ENCODE measurements at places on chromosomes 1 and 21. TPM values are rescaled to one million over a fixed set of nuclear protein-coding genes. Genes with fewer than 3 reads are reported as not detected.

GRCh38 chr1:8987881-8988617, 38.2 kb downstream of the SLC2A7 start:
- peak; percentile 55 for DNase-seq

DNA sequence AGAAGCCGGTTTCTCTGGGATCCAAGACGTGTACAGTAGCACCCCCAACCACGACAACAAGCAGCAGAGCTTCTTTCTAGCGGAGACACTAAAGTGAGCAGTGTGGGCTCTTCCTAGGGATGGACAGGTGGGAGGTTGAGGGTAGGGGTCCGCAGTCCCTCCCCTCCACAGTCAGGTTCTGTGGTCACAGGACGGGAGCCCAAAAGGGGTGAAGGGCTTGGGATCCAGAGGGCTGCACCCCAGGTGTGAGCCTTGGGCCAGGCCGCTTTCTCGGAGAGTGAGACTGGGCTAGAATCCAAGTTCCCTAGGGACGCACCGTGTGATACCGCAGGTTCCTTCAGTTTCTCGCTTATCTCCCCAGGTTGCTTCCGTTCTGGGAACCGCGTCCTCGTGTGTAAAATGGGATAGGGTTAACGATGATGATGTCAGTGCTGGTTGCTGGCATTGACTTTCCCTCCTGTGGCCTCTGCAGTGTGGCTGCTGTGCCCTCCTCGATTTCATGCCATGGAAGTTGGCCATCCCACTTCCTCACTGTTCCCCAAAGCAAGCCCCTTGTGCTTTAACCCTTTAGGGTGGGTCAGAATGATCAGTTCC, 17.3 kb upstream of the SELENON start:
- DNase-seq, result no peak

- DNase-seq, result no peak
Observed at GRCh38 chr1:165235777-165236291, 120.7 kb downstream of the LMX1A start.

GRCh38 chr1:222880587-222880986, 65.7 kb downstream of the DISP1 start:
- DNase-seq, result no peak

GRCh38 chr1:197842646-197843045, 59.8 kb upstream of the C1orf53 start:
- DNase-seq, result no peak

- no peak for DNase-seq
Observed at GRCh38 chr21:34824314-34824713, 155.5 kb downstream of the CLIC6 start.

Gene LORICRIN
- total RNA-seq, result not detected

GRCh38 chr21:14850394-14850793, 214.4 kb downstream of the NRIP1 start:
- no peak for DNase-seq

Gene APOBEC4
- not detected for total RNA-seq

GRCh38 chr1:228105996-228106799, 2.9 kb downstream of the MRPL55 start:
- no peak for DNase-seq

DNA sequence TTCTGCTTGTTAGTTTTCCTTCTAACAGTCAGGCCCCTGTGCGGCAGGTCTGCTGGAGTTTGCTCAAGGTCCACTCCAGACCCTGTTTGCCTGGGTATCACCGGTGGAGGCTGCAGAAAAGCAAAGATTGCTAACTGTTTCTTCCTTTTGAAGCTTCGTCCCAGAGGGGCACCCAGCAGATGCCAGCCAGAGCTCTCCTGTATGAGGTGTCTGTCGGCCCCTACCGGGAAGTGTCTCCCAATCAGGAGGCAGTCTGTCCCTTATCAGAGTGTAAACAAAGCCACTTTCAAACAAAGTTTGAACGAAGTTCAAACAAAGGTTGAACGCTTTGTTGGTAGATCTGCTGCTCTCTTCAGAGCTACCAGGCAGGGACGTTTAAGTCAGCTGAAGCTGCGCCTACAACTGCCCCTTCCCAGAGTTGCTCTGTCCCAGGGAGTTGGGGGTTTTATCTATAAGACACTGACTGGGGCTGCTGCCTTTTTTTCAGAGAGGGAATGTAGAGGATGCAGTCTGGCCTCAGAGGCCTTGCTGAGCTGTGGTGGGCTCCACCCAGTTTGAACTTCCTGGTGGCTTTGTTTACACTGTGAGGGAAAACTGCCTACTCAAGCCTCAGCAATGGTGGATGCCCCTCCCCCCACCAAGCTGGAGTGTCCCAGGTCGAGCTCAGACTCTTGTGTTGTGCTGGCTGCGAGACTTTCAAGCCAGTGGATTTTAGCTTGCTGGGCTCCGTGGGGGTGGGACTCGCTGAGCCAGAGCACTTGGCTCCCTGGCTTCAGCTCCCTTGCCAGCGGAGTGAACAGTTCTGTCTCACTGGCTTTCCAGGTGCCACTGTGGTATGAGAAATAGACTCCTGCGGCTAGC, 401.8 kb downstream of the SRGAP2C start:
- peak; percentile 67 for DNase-seq

GRCh38 chr1:4210043-4210442, 310.0 kb upstream of the C1orf174 start:
- no peak for DNase-seq

GRCh38 chr21:41580758-41581554, 73.0 kb upstream of the TMPRSS2 start:
- DNase-seq, result peak; percentile 31

Gene BRDT
- total RNA-seq, result not detected

DNA sequence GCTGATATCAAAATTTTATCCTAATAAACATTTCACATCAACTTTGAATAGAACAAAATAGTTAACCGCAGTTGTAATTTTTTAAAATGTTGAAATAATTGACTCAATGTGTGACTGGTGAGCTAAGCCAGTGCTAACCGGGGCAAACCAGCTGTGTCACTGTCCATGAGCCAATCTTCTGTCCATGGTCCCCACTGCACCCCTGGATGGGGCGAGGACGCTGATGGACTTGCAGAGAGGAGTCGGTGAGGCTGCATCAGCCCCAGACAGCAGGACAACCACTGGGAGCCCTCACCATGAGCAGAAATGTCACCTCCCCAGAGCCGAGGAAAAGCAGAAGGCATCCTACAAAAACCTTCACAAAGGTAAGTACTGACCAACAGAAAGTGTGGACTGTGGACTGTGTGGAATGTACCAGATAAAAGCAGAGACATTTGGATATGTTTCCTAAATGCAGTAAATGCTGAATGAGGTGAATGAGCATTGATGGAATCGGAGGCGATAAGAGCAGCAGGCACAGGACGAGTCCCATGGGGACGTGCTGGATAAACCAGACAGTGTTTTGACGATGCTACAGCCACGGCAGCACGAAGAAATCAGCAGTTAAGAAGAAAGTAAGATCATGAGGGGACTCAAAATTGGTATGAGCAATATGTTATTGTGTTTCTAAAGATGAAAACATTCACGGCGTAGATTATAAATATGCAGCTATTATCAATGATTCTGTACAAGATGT, 115.0 kb upstream of the BACE2 start:
- DNase-seq, result no peak

DNA sequence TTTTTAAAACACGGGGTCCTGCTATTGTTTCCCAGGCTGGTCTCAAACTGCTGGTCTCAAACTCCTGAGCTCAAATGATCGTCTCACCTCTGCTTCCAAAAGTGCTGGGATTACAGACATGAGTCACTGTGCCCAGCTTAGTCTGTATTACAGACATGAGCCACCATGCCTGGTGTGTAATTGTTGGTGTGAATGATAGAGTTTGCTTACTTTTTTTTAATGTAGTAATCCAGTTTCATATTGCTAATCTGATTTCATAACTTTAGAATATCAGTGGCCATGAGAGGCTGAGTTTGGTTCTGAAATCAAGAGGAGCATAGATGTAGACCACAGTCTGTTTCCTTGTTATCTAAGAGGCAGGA, 3.4 kb downstream of the EPB41 start:
- DNase-seq, result no peak

GRCh38 chr1:214494706-214495105, 56.7 kb downstream of the PTPN14 start:
- peak; percentile 48 for DNase-seq

GRCh38 chr1:163240705-163241104, 38.0 kb upstream of the RGS5 start:
- no peak for DNase-seq

DNA sequence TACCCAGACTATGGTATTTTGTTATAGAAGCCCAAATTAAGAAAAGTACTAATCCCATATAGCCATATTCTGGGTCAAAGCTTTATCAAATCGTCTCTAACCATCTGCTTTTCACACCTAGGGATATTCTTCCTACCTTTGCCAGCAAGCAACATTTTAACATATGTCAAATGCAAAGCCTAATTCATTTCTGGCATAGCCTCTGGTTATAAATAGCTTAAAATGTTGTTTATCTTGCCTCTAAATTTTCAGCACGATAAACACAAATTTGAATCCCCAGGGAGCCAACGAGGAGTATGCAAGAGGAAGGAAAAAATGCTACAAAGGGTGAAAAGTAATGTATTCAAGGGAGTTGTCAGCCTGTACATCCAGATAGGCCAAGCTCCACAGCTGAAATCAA, 357.2 kb downstream of the KCNH1 start:
- no peak for DNase-seq

- no peak for DNase-seq
Observed at GRCh38 chr1:173039626-173040025, 11.1 kb downstream of the TNFSF18 start.

- no peak for DNase-seq
Observed at GRCh38 chr21:45002381-45003204, 62.8 kb downstream of the SLX9 start.

DNA sequence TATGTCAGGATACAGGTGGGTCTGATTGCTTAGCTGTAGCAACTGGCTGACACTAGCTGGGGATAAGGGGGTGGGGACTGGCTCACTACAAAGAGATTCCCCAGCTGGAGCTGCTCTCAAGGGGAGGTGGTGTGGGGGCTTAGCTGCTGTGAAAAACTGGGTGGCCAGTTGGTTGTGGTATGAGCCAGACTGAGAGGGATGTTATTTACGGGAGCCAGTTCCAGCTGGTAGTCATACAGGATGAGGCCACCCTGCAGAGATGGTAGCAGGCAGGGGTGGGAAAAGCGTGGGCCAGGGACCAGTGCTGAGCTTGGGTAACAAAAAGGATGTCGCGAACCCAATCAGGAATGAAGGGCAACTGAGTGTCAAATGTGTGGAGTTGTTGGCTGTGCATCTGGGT, 204.0 kb upstream of the C21orf91 start:
- no peak for DNase-seq

GRCh38 chr1:115179397-115180079, 90.2 kb upstream of the TSPAN2 start:
- DNase-seq, result no peak

Gene TRIM63
- 0.10 TPM for total RNA-seq

Gene LYSMD1
- total RNA-seq, result 0.43 TPM

Gene HNRNPCL2
- not detected for total RNA-seq

DNA sequence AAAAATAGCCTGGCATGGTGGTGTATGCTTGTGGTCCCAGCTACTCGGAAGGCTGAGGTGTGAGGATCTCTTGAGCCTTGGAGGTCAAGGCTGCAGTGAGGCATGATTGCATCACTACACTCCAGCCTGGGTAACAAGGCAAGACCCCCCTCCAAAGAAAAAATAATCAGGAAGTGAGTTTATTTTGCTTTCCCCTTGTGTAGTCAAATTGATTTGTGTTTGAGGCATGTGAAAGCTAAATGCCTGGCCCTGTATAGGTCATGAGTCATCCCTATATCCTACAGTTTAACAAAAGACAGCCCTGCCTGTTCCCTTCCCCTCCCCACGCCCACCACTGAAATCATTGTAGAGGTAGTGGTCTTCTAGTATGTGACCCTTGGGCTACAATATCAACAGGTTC, 241.4 kb upstream of the JUN start:
- DNase-seq, result no peak

Gene GUCA2A
- total RNA-seq, result 1.7 TPM

Gene OR6N1
- not detected for total RNA-seq

GRCh38 chr21:44856131-44856530, 17.4 kb downstream of the PTTG1IP start:
- DNase-seq, result no peak

- DNase-seq, result no peak
Observed at GRCh38 chr1:209557221-209557620, 26.3 kb upstream of the CAMK1G start.

- DNase-seq, result peak; percentile 78
Observed at GRCh38 chr1:20640183-20640597, 6.9 kb downstream of the PINK1 start.

Gene AKNAD1
- 0.64 TPM for total RNA-seq

GRCh38 chr1:156372876-156373275, 3.9 kb downstream of the RHBG start:
- no peak for DNase-seq

Gene SLC19A1
- 67.4 TPM for total RNA-seq

Gene VANGL2
- 1.5 TPM for total RNA-seq

DNA sequence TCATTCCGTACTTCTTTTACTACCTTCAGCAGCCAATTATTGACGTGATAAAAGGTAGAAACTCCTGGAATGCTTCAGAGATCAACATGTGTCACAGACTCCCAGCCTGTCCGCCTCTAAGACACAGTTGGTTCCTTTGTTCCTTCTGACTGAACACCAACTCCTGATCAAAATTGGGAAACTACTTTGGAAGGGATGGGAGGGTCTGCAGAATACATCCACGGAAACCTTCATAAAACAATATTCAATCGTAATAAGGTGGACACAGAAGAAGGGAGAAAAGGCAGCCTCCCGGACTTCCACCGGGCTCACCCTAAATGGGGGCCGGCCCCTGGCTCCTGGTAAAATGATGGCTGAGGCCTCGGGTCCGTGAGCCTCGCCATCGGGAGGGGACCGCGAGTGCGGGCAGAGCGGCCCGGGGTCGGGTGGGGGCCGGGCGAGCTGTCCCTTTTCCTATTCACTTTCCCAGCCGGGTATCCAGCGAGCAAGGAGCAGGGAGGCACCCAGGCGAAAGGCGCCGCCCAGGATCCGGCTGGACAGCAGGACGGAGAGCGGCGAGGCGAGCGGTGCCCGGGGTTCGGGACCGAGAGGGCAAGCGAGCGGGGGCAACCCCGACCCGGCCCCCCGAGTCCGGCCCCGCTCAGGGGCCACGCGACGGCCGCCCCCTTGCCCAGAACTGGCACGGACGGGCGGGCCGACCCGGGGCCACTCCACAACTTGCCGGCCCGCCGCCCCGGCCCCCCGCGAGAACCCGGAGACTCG, 805 bp downstream of the NRIP1 start:
- peak; percentile 23 for DNase-seq

Gene CRABP2
- 289 TPM for total RNA-seq

Gene MROH7
- total RNA-seq, result 0.15 TPM
